Stimulated activated naive CD8-positive, alpha-beta T cell treated with anti-CD3 and anti-CD28 coated beads, Interleukin-15, amount 100 ng/mL, for 72 hours (primary cell): ENCODE measurements at places on chromosomes 3 and 15.

GRCh38 chr3:4813909-4814304 lies 165.3 kb upstream of the BHLHE40 start:
- no peak for DNase-seq

- DNase-seq: no peak
Measured at GRCh38 chr15:78921940-78922339, 22.9 kb downstream of the CTSH start.

- no peak for DNase-seq
Measured at GRCh38 chr3:88057630-88058305, 1.0 kb downstream of the CGGBP1 start.

DNA sequence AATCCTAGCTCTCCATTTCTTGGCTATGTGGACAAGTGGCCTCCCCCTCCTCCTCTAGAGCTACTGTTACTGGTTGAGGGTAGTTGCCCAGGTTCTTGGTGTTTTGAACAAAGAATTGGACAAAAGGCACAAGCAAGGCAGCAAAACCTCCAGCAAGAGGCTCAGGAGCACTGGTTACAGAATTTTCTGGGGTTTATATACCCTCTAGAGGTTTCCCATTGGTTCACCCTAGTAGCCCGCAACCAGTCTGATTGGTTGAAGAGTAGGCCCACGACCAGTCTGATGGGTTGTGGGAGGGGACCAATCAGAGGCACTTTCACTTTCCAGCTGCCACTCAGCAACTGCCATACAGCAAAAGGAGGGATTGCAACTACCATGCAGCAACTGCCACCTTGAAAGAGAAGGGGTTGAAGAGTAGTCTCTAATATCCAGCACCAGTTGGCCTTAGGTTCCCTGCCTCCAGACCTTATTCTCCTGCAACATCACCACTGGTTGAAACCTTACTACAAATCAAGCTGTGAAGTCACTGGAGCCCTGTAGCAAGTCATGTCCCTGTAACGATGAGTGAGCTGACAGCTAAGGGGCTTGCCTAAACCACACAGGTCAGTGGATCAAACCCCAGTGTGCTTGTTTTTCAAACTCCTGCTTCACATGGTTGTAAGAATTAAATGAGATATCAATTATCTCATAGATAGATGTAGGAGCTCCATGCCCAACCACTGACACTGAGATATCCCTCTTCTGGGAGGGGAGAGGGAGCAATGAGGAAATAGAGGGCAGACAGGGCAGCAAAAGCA lies 2.9 kb upstream of the C15orf39 start:
- peak; percentile 46 for DNase-seq

GRCh38 chr3:69236812-69237707 lies 114.7 kb upstream of the LMOD3 start:
- DNase-seq: no peak

GRCh38 chr3:112688819-112689218 lies 47.9 kb upstream of the CCDC80 start:
- no peak for DNase-seq
